ENCODE measurements at places on chromosomes 7 and 10.
A peak's percentile ranks its signal among the peaks of the same experiment; 100 is the strongest.

GRCh38 chr7:159094023-159094740, 50.5 kb downstream of the VIPR2 start:
- DNase-seq = no peak

DNA sequence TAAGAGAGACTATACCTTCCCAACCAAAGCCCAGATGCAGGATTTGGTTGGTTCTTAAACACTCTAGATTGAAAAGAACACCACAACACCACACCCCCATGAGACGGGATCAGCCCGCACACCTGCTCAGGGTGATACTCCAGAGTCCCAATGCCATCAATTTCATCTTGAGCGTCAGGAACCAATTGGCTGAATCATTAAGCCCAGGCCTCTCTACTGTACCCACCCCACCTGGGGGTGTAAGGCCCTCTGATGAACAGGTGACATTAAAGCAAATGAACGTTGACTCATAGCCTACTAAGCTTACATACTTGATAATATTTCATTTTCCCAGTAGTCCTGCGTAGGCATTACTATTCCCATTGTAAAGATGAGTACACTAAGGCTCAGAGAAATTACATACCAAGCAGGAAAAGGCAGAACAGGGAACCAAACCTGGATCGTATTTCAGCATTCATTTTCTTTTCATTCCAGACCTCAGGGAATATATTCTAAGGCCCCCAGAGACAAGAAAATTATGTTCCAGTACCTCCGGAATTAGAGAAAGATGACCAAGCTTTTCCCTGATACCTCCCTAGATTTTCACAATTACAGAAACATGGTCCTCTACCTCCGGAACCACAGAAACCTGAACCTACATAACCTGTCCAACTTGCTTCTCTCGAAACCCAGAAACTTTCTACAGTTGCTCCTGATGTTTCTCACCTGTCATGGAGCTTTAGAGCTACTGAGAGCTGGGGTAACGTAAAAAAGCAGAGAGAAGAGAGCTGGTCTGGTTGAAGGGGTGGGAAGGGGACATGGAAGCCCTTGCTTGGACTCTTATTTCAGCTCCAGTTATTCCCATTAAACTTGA, 43.1 kb upstream of the KDM7A start:
- DNase-seq = no peak

GRCh38 chr7:82810558-82811259, 352.0 kb downstream of the PCLO start:
- peak; percentile 13 for DNase-seq

DNA sequence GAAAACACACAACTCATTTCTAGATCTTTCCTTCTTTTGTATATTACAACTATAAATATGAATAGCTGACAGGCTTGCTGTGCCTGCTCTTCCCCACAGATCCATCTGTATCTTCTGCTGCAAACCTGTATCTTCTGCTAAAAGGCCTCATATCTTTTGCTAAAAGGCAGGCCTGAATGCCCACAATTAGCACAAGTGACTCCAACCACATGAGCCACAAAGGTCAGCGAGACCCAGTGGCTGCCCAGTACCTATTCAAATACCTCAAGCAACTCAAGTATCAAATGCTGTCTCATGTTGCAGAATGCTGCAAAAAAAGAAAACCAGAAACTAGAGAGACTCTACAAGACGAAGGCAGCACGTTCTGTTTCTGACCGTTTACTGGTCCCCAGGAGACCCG, 54.5 kb upstream of the ATP6V0A4 start:
- no peak for DNase-seq

DNA sequence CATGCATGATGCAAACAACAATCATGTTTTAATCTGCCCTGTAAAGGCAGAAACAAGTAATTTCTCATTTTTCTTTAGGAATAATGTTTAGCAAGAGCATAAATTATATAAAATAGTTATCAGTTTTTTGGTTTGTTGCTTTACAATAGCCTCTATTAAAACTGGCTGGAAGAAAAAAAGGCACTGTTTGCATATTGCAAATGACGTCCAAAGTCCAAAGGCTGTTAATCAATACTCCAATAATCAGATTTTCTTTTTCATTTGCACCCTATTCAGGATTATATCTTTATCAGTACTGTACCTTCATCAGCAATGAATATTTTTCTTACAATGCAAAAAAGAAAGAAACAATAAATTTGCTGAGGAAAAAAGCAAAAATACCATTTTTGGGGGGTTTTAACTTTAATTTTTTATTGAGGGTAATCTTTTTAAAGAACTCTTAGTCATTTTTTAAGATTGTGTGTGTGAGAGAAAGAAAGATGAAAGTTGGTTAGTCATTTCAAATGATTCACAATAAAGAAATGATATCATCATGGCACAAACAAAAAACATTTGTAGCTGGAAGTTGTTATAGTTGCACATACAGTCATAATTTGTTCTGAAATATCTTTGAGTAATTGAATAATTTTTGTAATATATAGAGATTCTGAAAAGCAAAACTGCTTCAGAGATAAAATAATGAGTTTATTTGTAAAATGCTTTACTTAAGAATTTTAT, 44.4 kb upstream of the AKR1C2 start:
- no peak for DNase-seq

DNA sequence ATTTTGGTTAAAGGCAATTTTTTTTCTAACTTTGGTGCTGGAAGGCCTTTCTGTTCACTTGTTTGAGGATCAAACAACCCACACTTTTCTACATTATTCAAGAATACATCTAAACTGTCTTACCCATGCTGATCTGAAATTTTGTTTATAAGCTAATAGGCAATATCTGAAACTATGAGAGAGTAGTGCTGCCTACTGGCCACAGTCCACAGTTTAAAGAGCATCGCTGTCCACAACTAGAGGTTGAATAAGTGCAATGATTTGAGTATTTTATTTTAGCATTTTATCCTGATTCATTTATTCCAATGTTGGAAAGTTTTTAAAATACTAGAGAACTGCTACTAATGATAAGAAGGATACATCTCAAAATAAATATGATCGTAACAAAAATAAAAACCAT, 306.9 kb downstream of the ELMO1 start:
- no peak for DNase-seq

- no peak for DNase-seq
Observed at GRCh38 chr10:74072503-74072902, 74.6 kb downstream of the VCL start.

- no peak for DNase-seq
Observed at GRCh38 chr7:140417456-140418155, 13.7 kb downstream of the RAB19 start.

DNA sequence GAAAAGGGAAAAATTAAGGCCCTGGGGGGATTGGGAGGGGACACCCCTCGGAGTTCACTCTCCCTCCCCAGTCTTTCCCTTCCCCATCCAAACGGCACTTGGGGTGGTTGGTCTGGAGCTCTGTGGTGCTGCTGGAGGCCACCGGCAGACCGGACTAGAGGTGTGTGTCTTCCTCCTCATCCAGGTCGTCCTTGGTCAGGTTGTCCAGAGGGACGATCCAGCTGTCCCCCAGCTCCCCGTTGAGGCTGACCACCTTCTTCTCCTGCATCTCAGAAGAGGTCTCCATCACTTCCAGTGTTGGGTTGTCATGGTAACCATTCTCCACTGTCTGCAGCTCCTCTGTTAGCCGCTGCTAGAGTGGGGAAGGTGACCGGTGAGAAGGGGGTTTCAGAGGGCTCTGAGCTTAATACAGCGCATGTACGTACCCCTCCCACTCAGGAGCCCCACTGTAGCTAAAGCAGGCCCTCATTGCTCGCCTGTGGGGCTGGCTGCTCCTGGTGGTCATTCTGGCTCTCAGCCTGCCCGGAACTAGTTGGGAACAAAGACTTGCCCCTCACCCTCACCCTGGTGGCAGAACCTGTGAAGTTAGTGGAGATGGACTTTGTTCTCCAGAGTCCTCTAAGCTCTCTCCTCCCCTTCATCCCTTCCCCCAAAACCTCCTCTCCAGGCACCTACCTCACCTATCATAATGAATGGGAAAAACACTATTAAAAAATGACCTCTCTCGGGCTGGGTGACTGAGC, 52.1 kb downstream of the PODXL start:
- DNase-seq = no peak

- no peak for DNase-seq
Observed at GRCh38 chr7:98134420-98135228, 28.0 kb downstream of the LMTK2 start.

Measured in NCI-H524 treated with DMSO at 0.1 percent for 48 hours (cell line).